Activated CD4-positive, alpha-beta T cell treated with anti-CD3 and anti-CD28 coated beads, Interleukin-2, amount 50 U/mL, for 1 hour (primary cell): ENCODE measurements at places on chromosomes 3 and 15.

DNA sequence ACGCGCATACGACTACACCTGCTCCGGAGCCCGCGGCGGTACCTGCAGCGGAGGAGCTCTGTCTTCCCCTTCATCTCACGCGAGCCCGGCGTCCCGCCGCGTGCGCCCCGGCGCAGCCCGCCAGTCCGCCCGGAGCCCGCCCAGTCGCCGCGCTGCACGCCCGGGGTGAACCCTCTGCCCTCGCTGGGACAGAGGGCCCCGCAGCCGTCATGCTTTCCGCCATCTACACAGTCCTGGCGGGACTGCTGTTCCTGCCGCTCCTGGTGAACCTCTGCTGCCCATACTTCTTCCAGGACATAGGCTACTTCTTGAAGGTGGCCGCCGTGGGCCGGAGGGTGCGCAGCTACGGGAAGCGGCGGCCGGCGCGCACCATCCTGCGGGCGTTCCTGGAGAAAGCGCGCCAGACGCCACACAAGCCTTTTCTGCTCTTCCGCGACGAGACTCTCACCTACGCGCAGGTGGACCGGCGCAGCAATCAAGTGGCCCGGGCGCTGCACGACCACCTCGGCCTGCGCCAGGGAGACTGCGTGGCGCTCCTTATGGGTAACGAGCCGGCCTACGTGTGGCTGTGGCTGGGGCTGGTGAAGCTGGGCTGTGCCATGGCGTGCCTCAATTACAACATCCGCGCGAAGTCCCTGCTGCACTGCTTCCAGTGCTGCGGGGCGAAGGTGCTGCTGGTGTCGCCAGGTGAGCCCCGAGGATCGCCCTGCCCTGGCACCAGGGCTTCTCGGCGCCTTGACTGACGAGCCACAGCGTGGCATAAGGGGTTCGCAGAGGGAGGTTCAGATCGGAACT is 420 bp downstream of the SLC27A2 start:
- peak; percentile 27 for DNase-seq

- no peak for DNase-seq
These were observed 389 bp downstream of the ARPC4 start for GRCh38 chr3:9793161-9793781.

GRCh38 chr3:183285318-183285717 is 32.3 kb downstream of the B3GNT5 start:
- no peak for DNase-seq

DNA sequence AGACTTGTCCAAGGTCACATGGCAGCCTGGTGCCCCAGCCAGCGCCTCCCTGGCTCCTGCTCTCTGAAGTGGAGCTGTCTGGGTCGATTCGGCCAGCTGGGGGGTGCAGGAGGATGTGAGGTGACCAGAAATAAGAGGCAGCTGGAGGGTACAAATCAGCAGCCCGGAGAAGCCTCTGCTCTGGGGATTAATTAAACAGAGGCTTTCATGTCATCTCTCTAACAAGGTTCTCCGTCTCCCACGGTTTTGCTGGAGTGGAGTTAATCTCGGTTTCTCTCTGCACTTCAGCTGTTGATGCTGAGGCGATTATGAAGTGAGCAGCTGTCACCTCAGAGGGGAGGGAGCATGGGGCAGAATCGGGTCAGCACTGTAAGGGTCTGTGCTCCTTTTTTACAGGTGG is 236.8 kb downstream of the TLE3 start:
- DNase-seq: no peak

GRCh38 chr3:66722675-66723074 is 221.9 kb upstream of the LRIG1 start:
- no peak for DNase-seq

DNA sequence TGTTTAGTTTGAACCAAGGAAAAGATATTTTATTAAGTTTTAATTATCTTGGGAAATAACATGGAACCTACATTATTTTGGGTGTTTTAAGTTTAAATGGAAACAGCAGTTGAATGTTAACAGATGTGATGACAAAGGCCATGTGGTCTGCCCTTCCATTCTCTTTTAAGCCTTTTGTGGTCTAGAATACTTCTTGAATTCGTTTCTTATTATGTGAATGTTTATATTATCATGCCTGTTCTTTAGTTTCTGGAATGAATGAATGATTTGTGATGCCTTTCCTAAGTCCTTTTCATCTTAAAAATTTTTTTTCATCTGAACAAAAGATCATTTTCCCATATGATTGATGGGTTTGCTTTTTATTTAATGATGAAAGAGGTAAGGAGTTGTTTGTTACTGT is 44.6 kb downstream of the SNRK start:
- no peak for DNase-seq

DNA sequence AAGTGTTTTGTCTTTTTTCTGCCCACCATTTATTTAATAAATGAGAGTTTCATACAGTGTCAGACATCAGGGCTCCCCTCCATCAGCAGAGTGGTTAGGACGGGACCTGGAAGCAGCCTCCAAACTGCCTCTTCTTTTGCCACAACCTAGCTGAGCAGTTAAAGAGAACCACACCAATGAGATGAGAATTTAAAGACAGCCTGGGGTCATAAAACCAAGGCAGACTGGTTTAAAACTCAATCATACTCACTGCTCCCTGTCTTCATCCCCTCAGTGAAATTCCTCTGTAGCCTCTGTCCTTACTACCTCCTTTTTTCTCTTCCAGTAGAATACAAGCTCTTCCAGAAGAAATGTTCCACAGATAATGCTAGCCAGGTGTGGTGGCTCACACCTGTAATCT is 78.7 kb downstream of the WWTR1 start:
- DNase-seq: no peak

GRCh38 chr3:33918126-33918756 is 119.8 kb downstream of the PDCD6IP start:
- DNase-seq: no peak

DNA sequence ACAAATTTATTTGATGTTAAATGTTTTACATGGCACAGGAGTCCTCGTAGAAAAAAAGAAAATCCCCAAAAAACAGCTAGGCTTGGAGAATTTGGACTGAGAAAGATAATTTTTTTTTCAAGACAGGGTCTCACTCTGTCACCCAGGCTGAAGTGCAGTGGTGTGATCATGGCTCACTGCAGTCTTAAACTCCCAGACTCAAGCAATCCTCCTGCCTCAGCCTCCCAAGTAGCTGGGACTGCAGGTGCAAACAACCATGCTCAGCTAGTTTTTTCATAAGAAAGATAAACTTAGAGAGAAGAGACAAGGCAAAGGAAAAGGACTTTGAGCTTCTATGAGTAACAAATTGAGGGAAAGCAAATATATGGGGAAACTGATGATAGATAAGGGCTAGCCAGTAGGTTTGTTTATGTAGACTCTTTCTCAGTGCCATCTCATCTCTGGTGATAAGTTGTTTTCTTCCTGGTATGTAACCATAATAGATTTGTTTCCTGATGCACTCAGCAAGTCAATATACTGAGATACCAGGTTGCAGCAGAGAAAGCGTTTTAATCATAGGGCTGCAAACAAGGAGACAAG is 13.1 kb upstream of the TRMT10C start:
- DNase-seq: no peak

- peak; percentile 77 for DNase-seq
These were observed 77.2 kb downstream of the TBC1D2B start for GRCh38 chr15:78000091-78000926.

DNA sequence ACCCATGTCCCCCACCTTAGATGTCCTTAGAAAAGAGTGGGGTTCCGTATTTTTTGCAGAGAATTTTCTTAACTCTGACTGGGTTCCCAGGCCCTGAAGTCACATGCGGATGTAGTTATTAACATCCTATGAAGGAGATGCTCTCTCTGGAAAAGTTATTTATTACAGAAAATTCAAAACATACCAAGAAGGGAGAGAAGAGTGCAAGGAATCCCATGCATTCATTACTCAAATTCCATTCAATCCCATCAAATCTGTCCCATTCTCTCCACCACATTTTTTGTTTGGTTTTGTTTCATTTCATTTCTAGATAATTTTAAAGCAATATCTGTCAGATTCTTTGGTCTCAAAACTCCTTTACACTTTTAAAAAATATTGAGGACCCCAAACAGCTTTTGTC is 34.3 kb upstream of the ANKRD34C start:
- no peak for DNase-seq
